ENCODE measurements at places on chromosomes 2 and 18.

GRCh38 chr18:63141778-63142176 is 177.8 kb downstream of the BCL2 start:
- DNase-seq, result no peak

- DNase-seq, result no peak
Observed at GRCh38 chr2:101310834-101311695, 2.6 kb upstream of the RNF149 start.

DNA sequence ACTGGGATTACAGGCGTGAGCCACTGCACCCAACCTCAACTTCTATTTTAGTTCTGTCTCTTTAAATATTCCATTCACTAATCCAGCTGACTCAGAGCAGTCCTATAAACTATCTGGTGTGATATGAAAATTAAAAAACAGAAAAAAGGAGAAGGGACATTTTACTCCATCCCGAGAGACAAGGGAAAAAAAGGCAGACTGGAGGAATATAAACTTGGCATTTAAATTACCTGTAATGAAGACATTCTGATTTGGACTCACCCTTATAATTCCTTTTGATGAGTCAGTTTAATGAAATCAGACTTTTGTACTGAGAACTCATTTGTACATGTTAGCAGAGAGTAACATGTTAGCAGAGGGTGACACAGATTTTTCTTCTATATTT is 74.8 kb upstream of the RIOK3 start:
- DNase-seq, result no peak

GRCh38 chr2:232126301-232127099 is 165.0 kb downstream of the DIS3L2 start:
- no peak for DNase-seq

- no peak for DNase-seq
Observed at GRCh38 chr2:218962859-218963492, 3.5 kb downstream of the CDK5R2 start.

DNA sequence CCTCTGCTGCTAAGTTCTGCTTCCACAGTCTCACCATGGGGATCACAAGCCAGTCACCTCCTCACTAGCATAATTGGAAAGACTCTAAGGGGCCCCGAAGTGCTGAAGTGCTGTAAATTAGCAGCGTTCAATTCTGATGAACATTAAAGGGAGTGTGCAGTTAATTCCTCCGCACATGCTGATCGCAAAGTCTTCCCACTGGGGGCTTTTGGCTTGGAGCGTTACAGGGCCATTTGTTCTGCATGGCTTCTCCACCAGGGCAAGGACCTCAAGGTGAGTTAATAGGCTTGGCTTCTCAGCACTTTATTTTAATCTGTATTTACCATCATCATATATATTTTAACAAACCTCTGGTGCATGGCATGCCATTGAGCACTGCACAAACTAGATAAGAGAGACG is 216.3 kb upstream of the PARD3B start:
- DNase-seq, result no peak

All from LNCaP clone FGC (cell line).